ENCODE measurements at places on chromosomes 12 and 14.
A peak's percentile ranks its signal among the peaks of the same experiment; 100 is the strongest.

DNA sequence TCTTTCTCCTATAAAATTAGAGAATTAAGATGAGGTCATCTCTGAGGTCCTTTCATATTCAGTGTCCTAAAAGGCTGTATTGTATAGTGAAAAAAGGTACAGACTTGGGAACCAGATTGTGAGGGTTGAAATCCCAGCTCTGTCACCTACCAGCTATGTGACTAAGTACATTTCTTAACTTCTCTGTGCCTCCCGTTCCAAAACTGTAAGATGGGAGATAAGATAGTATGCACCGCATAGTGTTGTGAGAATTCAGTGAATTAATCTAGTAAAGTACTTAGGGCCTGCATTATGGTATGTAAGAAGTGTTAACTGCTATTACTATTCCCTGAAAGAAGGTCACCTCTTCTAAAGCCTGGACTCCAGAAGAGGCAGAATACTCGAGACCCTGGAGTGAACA lies 60.6 kb downstream of the GNG2 start:
- DNase-seq, result no peak

DNA sequence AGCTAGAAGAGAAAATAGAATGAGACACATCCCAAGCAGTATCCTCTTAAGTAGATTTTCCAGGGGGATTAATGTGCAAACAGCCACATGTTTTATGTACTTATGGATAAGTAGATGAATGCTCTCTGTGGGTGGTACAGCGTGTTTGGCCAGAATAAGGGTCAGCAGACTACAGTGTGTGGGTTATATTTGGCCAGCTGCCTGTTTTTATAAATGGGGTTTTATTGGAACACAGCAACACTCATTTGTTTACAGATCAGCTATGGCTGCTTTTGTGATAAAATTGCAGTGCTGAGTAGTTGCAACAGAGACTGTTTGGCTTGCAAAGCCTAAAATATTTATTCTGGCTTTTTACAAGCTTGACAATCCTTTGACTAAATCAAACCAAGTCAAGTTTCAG lies 780.2 kb upstream of the SEL1L start:
- DNase-seq, result no peak

GRCh38 chr12:12979126-12979525 lies 20.9 kb downstream of the HEBP1 start:
- peak; percentile 55 for DNase-seq

GRCh38 chr14:104107611-104108569 lies 22.4 kb downstream of the ASPG start:
- no peak for DNase-seq

GRCh38 chr12:89760783-89761182 lies 52.1 kb upstream of the ATP2B1 start:
- DNase-seq, result no peak

DNA sequence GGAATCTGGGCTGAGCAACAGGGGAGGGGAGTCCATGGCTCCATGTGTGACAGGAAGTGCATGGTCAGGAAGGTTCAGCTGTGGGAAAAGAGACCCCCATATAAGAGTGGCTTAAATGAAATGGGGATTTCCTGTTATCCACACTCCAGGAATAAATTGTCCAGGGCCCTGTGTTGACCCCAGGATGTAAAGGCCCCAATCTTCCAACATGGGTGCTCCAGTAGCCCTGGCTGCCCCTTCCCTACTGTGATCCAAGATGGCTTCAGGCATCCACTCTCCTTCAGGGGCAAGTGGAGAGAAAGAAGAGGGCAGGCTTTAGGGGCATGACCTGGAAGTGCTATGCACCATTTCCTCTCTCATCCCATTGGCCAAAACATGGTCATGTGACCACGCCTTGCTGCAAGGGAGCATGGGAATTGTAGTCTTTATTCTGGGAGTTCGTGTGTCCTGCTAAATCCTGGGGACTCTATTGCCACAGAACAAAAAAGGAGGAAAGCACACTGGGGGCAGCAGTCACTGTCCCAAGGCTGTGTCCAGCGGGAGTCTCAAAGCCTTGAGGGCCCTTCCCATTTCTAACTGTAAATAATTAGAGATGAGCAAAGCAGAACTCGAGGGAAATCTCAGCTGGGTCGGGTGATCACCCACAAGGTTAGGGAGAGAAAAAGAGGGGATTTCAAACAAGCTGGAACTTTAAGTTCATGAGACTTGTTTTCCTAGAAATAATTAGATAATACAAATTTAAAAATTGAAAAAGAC lies 289.2 kb downstream of the ADGRD1 start:
- DNase-seq, result no peak

- DNase-seq, result peak; percentile 41
Observed at GRCh38 chr12:106918746-106919145, 37.0 kb upstream of the TMEM263 start.

GRCh38 chr14:89912667-89913211 lies 41.8 kb downstream of the EFCAB11 start:
- peak; percentile 96 for DNase-seq

DNA sequence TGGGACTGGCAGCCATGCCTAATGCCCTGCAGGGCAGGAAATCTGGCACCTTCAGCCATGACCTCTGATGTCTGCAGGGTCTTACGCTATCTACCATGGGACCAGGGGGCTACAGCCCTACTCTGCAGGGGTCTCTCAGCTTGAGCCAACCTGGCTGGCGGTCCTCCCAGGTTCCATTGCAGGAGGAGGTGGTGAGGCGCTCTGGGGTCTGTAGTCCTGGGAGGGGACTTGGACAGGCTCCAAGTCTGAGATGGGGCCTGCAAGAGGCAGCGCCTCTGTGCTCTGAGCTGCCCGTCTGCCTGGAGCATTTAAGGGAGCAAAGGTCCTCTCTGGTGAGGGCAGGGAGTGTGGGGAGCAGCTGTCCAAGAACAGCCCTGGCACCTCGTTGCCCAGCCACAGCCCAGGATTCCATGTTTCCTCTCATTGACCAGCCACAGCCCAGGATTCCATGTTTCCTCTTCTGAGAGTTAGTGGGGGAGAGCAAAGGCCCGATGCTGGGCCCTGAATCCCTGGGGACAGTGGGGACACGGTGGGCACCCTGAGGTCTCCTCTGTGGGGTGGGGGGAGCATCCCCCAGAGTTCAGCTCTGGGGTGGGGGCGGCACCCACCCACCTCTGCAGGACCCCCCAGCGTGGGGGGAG lies 655 bp downstream of the PLD4 start:
- DNase-seq, result no peak

DNA sequence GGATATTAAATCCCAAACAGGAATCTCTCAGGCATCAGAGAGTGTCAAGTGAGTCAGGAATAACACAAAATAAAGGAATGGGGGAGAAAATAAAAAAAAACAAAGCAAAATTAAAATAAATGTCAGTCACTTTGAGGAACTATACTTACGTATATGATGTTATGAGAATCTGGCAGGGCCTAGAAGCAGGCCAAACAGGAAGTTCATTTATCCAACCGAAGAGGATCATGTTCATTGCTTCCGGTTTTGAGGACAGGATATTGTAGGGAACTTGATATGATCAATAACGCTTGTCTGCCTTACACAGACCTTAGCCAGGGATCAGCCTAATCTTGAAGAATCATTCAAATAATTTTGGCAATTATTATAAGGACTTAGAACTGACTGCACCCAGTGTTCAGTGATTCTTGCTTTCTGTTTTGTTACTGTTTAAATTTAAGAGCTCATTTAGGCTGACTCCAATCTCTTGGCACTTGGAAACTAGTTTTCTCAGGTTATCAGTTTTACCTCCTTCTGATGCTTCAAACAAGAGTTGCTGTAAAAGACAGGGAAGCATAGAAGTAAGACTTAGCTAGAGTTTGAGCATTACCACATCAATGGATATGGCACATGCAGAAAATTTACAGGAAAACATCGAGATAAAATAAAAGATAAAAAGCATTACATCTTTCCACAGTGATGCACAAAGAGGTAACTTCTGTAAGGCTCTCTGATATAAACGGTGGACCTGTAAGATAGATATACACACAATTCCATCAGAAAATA lies 53.4 kb downstream of the ZFC3H1 start:
- DNase-seq, result no peak

GRCh38 chr12:51345681-51346080 lies 798 bp downstream of the CELA1 start:
- DNase-seq, result no peak

DNA sequence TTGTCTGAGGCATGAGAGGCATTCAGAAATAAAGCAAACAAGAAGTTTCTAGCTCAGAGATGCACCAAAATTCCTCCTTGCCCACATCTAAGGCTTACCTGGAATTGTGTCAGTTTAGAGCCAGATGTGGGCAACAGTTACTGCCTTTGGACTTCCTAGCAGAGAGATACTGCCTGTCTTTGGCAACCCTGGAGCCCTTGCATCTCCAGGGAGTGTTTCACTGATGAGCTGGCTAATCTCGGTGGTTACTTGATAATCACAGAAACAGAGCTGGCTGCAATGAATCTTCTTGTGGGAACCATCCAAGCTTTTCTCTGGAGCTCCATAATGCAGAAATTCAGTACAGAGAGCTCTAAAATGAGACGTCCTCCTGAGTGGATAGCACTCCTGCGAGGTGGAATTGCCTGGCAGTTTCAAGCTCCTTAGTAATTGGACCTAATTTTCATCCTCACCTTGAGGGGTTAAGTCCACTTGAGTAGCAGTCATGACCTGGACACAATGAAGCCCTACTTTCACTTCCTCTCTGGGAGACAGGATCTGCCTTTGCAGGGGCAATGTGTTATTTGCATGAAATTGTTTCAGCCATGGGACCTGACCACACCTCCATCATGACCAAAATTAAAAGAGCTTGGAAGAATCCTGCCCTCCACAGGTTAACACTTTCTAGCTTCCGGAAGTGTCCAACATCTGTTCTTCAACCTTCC lies 108.8 kb upstream of the ARHGAP5 start:
- DNase-seq, result peak; percentile 79

GRCh38 chr14:60757567-60758002 lies 23.0 kb downstream of the MNAT1 start:
- DNase-seq, result peak; percentile 78

DNA sequence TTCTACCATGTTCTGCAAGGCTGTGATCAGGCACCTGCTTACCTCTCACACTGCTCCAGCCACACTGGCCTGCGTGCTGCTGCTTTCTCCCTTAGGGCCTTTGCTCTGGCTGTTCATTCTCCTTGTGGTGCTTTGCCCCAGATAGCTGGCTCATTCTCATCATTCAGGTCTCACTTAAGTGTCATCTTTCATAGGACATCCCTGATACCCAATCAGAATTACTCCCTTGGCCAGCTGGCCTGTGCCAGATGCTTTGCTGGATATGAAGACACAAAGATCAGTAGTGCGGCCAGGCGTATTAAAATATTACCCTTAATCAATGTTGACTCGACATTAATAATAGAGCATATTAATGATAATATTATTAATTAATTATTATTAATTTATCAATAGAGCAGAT lies 143.8 kb upstream of the FGD4 start:
- no peak for DNase-seq

DNA sequence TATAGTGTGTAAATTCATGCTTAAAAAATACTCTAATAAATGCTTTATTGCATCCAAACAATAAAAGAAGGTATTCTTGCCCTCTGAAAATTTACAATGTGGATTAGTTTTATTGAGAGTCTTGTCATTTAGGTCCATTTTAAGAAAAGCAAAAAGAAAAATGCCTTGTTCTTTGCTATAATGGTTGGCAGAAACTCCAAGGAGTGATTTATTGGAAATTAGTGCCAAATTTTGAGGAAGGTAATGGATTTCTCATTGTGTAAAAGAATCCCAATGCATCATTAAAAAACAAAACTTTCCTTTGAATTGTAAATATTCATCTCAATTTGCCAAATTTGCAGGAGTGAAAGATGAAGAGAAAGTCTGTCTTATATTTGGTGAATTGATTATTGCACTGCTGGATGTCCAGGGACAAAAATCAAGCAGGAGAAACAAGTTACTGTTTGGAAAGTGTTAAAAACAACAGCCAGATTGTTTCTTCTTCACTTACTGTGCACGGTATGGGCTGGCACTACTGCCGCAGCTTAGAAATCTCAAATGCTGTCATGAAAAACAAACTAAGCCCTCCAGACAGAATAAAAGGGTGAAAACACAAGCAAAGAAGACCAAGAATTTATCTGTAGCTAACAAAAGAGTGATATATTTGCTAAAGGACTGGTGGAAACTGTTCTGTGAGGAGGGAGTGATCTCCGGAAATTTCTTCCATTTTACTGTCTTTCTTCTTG lies 511.7 kb downstream of the TMTC2 start:
- DNase-seq, result no peak

GRCh38 chr14:59271256-59271655 lies 82.8 kb downstream of the DAAM1 start:
- DNase-seq, result no peak

GRCh38 chr14:96255501-96256366 lies at the start of gene BDKRB1:
Gene BDKRB1 (plus strand): TSS chr14:96256210. CDS start chr14:96263683, 7,473 bp downstream.
- DNase-seq, result peak; percentile 88

DNA sequence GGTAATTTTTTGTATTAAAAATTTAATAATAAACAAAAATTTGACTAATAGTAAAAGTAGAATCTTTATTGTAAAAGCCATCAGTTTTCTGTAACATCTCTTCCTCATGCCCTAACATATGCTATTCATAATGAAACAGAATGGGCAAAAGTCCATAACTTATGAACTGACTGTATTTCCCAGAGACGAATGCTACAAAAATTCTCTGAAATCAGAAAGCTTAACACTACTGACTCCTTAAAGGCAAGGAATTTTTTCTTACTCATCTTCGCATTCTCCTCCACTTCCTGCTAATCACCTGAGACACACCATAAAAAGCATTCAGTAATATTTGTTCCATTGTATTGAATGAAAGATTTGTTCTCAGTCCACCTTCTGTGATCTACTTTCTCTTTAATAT lies 17.6 kb downstream of the MON2 start:
- DNase-seq, result no peak

DNA sequence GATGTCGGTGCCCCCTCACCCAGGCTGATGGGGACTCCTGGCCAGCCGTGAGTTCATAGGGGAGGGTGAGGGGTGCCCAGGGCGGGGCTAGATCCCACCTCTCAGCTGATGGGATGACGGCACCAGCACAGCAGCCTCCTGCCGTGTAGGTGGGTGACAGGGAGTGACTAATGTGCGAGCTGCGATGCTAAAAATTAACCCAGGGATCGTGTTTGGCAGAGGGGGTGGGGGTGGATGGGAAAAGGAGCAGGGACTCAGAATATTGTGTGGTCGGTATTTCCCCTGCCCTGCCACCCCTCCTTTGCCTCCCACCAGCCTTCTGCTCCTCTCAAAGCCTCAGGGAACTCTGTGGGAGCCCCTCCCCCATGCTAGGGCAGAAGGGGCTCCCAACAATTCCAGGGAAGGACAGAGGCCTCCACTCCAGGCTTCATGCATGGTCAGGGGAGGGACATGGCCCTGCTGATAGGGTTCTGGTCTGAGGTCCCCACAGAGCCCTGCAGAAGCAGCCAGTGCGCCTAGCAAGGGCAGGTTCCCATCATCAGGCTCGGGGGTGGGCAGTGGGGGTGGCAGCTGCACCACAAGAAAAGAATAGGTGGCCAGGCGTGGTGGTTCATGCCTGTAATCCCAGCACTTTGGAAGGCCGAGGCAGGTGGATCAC lies 12.5 kb downstream of the TAMALIN start:
- DNase-seq, result no peak

Data from fibroblast of lung (primary cell).